ENCODE measurements at places on chromosomes 1 and 21.

DNA sequence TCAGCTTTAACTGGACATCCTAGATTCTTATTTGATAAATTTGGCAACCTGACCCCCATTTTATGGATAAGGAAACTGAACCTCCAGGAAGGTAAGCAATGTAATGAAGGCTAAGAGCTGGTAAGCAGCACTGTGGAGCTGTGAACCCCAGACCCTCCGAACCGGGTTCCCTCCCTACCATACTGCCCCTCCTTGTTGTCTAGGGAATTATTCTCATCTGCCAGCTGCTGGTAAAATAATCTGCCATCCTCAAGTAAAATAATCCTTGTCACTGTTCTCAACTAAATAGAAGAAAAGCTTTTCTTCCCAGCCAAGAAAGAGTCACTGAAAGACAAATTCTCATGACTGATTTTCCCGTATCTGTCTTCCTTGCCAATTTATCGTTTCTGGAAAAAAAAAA is 55.8 kb upstream of the PRDX6 start:
- no peak for DNase-seq

GRCh38 chr1:113608399-113608798 is 150.9 kb downstream of the PHTF1 start:
- no peak for DNase-seq

GRCh38 chr1:118042501-118042900 is 113.0 kb downstream of the WDR3 start:
- DNase-seq, result no peak

DNA sequence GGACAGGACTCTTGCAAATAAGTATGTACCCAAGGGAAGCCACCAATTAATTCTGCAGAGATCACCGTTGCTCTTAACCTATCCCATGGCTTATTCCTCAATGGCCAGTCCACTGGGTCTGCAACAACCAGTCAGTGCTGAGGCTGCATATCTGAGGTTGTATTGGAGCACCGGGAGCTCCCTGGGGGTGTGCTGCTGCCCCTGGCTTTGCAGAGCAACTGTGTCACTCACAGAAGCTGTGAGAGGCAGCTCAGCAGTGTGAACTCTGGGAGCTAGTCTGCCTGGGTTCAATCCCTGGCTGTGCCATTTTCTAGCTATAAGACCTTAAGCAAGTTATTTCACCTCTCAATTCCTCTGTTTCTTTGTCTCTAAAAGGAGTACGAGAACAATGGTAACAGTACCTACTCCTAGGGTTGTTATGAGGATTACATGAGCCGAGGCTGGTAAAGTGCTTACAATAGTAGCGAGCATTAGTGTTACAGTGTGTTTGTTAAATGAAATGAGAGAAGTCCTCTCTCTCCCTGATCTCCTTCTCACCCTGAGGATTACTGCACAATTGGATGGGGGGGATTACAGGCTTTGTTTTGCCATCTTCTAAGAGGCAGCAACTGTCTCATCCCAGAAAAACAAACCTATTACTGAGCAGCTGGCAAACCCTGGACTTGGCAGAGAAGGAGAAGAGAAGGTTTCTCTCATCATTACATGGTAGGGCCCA is 3.6 kb downstream of the RXRG start:
- no peak for DNase-seq

DNA sequence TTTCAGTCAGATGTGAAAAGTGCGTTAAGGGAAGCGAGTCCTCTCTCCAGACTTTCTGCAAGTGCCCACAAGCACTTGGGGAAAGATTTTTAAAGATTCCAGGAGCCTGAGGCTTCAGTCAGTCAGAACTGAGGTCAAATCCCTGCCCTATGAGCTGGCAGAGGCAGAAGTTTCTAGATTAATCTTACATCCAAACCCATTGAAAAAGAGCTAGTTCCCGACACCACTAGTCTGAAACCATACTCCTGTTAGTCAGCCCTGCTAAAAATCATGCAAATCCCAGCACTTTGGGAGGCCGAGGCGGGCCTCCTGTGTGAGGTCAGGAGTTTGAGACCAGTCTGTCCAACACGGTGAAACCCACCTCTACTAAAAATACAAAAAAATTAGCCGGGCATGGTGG is 21.0 kb downstream of the RSPH1 start:
- no peak for DNase-seq

DNA sequence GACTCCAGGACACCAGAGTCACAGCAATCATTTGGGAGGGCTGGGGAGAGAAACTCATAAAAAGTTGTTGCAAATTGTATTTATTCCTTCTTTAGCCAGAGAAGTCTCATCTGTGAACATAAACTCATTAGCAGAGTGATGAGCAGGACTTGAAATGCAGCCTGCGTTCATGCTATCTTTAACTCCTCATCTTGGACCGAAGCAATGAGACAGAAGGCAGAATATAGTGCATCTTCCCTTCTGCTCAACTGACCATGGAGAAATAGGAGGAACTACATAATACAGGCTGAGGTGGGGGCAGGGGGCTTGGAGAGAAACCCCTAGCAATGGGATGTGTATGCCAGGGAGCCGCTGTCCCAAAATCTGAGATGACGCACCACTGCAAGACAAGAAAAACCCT is 121.8 kb upstream of the AJAP1 start:
- DNase-seq, result no peak

GRCh38 chr1:1419813-1420653 is 1.0 kb downstream of the ANKRD65 start:
- DNase-seq, result no peak

DNA sequence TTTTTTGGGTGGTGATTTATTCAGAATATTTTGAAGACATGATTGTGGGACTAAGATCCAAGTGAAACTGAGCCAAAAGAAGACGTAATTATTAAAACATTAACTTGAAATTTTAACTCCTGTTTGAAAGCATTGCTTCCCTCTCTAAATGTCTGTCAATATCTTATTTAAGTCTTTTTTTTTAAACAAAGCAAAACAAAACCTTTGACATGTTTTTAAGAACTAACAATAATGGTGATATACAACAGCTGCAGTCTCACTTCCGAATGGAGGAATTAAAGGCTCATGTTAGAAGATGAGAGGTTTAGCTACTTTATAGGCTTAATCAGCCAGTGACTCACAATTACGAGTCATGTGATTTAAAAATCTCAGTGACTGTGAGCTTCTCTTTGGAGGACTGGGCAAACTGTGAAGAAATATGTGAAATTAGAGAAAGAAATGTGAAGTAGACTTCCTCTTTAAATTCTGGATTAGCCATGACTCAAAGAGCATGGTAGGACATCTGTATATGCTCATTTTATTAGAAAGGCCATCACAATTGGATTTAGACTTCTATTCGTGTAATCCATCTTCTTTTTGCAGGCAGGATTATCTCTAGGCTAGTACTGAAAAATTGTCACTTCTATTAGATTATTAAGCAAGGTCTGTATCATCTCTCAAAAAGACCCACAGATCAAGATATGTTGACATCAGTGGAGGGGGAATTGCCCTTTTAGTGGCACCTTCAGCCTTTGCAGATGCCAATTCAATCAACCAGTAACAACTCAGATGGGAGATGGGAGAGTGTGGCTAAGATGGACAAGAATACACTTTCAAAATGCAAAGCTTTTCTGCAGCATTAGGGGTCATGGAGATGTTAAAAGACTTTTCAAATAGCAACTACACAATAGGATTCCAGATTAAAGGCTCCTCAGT is 28.7 kb downstream of the KCNA3 start:
- DNase-seq, result no peak

GRCh38 chr21:36776981-36777617 is 78.2 kb downstream of the SIM2 start:
- no peak for DNase-seq

DNA sequence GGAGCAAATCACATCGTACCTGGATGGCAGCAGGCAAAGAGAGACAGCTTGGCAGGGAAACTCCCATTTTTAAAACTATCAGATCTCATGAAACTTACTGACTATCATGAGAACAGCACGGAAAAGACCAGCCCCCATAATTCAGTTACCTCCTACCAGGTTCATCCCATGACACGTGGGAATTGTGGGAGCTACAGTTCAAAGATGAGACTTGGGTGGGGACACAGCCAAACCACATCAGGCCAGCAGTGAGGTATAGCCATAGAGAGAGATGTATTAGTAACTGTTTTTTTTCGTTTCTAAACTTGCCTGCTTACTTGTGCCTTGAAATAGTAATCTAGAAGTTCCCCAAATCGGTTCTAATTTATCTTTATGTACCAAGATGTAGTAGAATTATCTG is 48.9 kb downstream of the AK4 start:
- no peak for DNase-seq

GRCh38 chr1:231691618-231692259 is 65.1 kb downstream of the DISC1 start:
- no peak for DNase-seq

GRCh38 chr1:201461645-201462441 is 7.1 kb downstream of the PHLDA3 start:
- DNase-seq, result no peak

DNA sequence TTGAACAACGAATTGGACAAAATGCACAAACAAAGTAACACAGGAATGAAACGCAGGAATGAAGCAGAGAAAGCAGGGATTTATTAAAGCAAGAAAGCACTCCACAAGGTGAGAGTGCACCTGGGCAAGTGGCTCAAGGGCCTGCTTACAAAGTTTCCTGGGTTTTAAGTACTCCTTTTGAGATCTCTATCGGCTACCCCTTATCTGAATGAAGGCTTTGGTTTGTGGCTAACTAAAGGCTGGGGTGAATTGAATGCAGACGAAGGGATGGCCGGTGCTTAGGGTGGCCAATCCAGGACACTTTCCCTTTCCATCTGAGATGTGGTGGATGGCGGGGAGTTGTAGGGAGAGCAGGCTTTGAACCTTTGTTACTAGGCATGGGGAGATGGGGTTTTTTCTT is 151.4 kb upstream of the KIAA0040 start:
- no peak for DNase-seq

GRCh38 chr1:247212012-247212411 is 40.2 kb upstream of the ZNF124 start:
- no peak for DNase-seq

DNA sequence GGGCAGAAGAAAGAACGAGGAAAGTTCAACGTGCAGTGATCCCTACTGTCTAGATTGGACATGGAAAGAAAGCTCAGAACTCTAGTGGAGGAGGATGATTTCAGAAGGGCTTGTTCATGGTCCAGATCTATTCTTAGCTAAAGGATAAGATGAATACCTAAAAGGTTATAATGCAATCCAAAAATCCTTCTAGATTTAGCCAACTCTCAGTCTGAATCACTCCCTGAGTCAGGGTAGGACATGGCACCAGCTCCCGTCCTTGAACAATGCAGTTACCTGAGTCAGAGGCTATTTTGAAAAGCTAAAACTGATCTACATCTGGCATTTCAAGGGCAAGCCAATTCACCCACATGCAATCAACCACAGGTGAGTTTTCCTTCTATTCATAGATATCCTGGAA is 38.8 kb upstream of the HIVEP3 start:
- DNase-seq, result no peak

DNA sequence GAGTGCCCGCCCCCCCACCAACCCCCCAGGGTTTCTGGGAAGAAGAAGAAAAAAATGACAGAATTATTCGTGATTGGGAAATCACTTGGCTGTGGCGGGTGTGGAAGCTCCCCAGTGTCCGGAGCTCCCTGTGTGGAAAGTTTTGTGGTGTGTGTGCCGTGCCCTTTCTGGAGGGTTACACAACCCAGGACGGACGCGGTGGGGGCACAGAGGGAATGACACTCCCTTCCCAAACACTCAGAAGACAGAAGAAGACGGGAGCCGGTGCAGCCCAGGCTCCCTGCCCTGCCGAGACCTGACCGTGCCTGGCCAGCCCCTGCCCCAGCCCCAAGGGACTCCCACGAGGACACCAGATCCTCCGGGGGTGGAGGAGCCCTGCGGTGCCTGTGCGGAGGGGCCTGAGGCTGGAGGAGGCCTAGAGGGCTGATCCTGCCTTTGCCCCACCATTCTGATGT is 33.0 kb upstream of the ADARB1 start:
- no peak for DNase-seq

DNA sequence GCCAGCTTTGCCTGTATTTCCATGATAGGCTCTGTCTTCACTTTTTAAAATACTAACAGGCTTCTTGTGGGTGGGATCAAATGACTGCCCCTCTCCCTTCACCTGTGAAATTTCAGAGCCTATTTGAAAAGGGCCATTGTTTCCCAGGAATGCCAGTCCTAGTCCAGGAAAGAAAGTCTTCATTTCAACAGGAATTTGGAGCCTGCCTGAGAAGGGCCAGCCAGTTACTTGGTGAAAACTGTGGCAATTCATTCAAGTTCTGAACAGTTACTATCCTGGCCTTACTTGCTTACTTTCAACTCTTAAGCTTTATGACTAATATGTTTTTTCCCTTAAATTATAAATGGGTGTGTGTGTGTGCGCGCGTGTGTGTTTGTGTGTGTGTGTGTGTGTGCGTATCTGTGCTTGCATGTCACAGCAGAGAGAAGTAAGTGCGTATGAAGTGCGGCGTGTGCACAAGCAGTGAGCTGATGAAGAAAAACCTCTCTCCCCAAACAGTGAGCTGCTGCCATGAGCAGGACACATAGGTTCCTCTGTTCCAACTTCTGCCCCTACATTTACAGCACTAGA is 67.5 kb upstream of the RNPC3 start:
- DNase-seq, result no peak

DNA sequence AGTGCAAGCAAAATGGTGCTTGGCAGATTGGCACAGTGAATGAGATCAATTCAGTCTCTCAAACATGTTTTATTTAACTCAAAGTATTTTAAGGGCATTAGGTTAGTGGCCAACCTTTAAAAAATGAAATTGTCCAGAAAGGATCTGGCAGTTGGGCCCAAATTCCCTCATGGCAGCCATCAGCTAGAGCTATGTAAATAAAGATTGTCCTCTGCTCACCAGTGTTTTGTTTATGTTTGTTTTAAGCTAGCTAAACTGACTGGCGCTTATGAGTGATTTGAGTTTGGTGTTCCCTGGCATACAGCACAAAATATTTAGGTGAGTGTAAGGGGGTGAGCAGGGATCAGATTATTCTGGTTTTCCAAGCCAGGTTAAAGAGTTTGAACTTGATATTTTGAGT is 18.1 kb downstream of the HDAC1 start:
- no peak for DNase-seq

DNA sequence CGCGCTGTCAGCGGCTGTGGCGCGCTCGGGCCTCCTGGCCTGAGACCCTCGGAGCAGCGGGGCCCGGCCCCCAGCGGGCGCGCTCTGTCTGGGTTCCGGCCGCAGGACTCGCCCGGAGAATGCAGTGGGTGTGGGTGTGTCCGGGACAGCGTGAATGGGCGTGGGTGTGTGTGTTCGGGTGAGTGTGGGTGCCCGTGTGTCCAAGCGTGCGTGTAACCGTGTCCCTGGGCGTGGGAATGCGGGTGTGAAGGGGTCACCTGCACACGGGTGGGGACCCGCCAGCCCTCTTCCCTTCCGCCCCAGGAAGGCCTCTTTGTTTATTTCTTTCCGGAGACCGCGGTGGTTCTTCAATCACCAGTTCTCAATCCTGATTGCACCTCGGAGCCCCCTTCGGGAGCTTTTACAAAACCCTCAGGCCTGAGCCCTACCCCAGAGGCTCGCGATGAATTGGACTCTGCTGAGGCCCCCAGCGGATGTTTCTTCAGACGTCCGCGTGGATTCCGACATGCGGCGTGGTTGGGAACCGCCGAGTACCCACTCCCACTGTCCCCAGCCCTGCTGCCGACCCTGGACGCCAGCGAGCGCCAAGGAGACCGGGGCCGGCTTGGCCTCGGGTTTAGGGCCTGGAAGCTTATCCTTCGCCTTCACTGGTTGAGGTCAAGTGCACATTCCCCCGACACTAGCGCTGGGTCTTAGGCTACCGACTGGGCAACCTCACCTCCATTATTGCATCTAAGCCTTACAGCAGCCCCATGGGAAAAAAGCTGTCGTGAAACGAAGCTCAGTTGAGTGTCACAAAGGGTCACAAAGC is 19.3 kb downstream of the SERTAD4 start:
- DNase-seq, result no peak

- DNase-seq, result no peak
Measured at GRCh38 chr1:159205225-159205624, 550 bp downstream of the ACKR1 start.

GRCh38 chr1:199272628-199273086 is 633.8 kb downstream of the PTPRC start:
- DNase-seq, result no peak
